ENCODE measurements at places on chromosomes 6 and 20. TPM values are rescaled to one million over a fixed set of nuclear protein-coding genes. Genes with fewer than 3 reads are reported as not detected.

LY6G5C gene
- total RNA-seq = 1.6 TPM

NKX2-4 gene
- not detected for total RNA-seq

GTSF1L gene
- total RNA-seq = not detected

PNPLA1 gene
- not detected for total RNA-seq

KCNK5 gene
- total RNA-seq = 1.2 TPM

SLC22A16 gene
- not detected for total RNA-seq

HLA-A gene
- 118 TPM for total RNA-seq

AIF1 gene
- total RNA-seq = not detected

POM121L2 gene
- total RNA-seq = 0.04 TPM

SCAND1 gene
- total RNA-seq = 69.2 TPM

SSTR4 gene
- 0.12 TPM for total RNA-seq

DSE gene
- 17.4 TPM for total RNA-seq

MANEA gene
- total RNA-seq = 3.7 TPM

TNNC2 gene
- not detected for total RNA-seq

IL17F gene
- total RNA-seq = not detected

CHRNA4 gene
- 0.48 TPM for total RNA-seq

FOXQ1 gene
- total RNA-seq = 2.5 TPM

SLC32A1 gene
- not detected for total RNA-seq

PSORS1C1 gene
- total RNA-seq = 4.2 TPM

CHMP4B gene
- total RNA-seq = 184 TPM

TBPL1 gene
- total RNA-seq = 26.6 TPM

IER3 gene
- 130 TPM for total RNA-seq

PTCRA gene
- total RNA-seq = not detected

Data from A549 treated with CORT108297 at 1 μM for 4 hours (cell line).